Activated CD8-positive, alpha-beta T cell treated with anti-CD3 and anti-CD28 coated beads for 36 hours (primary cell): ENCODE measurements at places on chromosomes 4 and X.

DNA sequence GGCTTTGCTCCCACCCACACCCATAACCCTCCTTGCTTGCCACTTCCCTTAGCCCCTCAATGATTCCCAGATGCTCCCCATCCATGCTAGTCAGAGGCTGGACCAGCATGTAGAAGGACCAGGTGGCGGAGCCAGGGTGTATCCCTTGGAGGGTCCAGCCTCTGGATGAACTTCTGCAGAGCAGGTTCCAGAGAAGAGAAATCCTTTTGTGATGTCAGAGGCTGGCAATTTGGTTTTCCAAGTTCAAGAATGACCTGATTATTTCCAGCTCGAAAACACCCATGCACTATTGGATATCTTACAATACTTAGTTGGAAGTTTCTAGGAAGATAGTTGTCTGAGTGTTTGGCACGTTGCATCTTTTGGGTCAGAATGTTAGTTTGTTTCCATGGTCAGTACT lies 168.3 kb upstream of the RPS6KA3 start:
- no peak for DNase-seq

- DNase-seq: no peak
These were observed 2.6 kb downstream of the NLGN4X start for GRCh38 chrX:6225911-6226595.

DNA sequence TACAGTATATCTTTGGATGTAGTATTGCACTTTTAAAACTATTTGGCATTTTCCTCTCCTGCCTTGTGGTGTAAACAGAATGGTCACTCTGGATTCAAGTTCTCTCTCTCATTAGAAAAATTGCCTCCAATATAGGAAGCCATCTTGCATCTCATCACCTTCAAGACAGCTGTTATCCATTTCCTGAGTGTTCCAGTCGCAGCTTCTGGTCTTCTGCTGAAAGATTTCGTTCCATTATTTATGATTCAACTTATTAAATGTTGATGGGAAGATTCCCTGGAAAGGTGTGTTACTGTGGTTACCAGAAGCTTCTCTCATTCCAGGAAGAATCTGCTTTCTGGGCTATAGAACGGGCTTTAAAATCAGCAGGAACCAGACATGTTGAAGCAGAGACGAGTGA lies 568.3 kb upstream of the SLIT2 start:
- no peak for DNase-seq

DNA sequence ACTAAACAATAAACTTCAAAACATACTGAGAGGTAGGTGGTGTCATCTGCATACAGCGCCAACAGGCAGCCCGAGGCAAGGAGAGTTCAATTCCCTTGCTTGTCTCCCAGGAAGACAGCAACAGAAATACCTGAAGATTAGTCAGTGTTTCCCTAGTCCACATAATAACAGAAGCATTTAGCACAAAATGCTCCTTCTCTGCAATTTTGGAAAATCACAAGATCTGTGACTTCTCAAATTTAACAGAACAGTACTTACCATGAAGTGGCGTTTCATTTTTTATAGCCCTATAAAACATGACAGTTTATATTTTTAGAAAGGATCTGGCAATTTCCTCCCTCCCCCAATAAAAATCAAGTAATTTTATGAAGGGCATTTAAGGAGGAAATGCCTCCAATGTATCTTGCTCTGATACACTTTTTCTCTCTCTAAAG lies 67.1 kb upstream of the MYOZ2 start:
- DNase-seq: no peak

GRCh38 chrX:17960891-17961290 lies 99.8 kb upstream of the RAI2 start:
- no peak for DNase-seq
